Regular cardiac myocyte (primary cell): ENCODE measurements at places on chromosomes 2 and 18. TPM values are rescaled to one million over a fixed set of nuclear protein-coding genes. Genes with fewer than 3 reads are reported as not detected.

GPR75 gene
- 0.28 and 1.2 TPM in 2 replicates for total RNA-seq

SLC8A1 gene
- total RNA-seq: 84.4 and 131 TPM in 2 replicates

IL1B gene
- total RNA-seq: 150 and 229 TPM in 2 replicates

B3GNT2 gene
- 27.1 and 30.7 TPM in 2 replicates for total RNA-seq

CCBE1 gene
- total RNA-seq: 21.4 and 39.3 TPM in 2 replicates

TDRD15 gene
- not detected in 2 replicates for total RNA-seq

AGPS gene
- 48.2 and 71.3 TPM in 2 replicates for total RNA-seq

GAD1 gene
- total RNA-seq: under 0.01 and 0.19 TPM in 2 replicates

EGR4 gene
- not detected in 2 replicates for total RNA-seq

STPG4 gene
- total RNA-seq: under 0.01 and 0.56 TPM in 2 replicates

STON1 gene
- 3.6 and 20.0 TPM in 2 replicates for total RNA-seq

CNTNAP5 gene
- under 0.01 TPM in 2 replicates for total RNA-seq
